Naive thymus-derived CD4-positive, alpha-beta T cell (primary cell): ENCODE measurements at places on chromosomes 7 and 10.

GRCh38 chr10:93074147-93074596 is 479 bp downstream of the CYP26A1 start:
- DNase-seq, result no peak

DNA sequence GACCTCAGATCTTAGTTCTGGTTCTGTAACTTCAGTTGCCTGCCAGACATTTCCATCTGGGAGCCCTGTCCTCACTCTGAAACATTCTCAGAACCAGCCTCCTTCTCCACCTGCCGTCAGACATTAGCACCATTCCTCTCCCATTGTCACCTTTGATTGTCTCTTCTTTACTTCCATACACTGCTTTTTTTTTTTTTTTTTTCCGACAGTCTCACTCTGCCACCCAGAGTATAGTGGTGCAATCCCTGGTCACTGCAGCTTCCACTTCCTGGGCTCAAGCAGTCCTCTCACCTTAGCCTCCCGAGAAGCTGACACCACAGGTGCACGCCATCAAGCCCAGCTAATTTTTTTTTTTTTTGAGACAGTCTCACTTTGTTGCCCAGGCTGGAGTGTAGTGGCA is 21.1 kb upstream of the HIPK2 start:
- DNase-seq, result no peak

DNA sequence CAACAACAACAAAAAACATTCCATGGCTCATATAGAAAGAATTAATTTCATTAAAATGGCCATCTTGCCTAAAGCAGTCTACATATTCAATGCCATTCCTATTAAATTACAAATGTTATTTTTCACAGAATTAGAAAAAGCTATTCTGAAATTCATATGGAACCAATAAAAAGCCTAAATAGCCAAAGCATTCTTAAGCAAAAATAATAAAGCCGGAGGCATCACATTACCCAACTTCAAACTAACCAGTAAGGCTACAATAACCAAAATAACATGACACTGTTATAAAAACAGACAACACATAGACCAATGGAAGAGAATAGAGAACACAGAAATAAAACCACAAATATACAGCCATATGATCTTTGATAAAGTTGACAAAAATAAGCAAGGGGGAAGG is 330.4 kb downstream of the KIF20B start:
- no peak for DNase-seq

DNA sequence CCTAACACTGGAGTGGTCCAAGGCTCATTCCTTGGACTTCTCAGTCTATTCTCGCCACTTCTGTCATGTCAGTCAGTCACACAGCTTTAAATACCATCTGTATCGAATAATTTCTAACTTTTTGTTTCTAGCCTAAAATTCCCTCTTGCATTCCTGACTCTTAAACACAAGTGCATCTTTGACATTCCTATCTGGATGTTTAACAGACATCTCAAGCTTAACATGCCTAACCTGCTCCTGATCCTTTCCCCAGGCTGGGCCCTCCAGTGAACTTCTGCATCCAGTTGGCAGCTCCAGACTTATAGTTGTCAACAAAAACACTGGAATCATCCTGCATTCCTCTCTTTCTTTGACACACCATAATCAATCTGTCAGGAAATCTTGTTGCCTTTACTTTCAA is 4.5 kb upstream of the ABCB4 start:
- DNase-seq, result no peak

DNA sequence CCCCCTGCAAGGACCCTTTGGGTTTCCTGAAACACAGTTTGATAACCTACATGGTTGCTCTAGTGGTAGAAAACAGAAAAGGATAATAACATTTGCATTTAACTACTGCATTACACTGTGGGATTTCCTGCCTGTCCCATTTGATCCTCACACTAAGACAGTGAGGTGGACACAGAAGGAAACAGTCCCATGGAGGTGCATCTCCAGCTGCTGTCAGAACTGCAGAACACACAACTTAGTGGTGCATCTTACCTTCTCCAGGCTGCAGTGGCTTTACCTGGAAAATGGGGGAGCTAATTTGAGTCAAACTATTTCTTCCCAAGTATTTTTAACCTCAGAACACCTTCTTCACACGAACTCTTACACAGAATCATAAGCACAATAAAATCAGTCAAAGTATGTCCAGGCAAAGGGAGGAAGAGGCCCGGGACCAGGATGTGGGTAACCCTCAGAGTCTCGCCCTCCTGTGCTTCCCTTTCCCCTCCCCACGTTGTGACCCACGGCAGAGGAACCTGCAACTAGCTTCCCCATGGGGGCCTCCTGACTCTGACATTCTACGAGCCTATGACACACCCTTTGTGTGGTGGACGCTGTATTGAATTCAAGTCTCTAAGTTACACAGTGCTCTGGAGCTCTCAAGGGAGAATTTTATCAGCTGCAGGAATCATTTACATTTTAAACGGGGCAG is 33.7 kb downstream of the SCRN1 start:
- no peak for DNase-seq

GRCh38 chr10:76759681-76760080 is 877.9 kb downstream of the KCNMA1 start:
- DNase-seq, result no peak

GRCh38 chr7:40098810-40099209 is 35.6 kb downstream of the MPLKIP start:
- no peak for DNase-seq

GRCh38 chr10:13594641-13595040 is 7.9 kb downstream of the PRPF18 start:
- no peak for DNase-seq

DNA sequence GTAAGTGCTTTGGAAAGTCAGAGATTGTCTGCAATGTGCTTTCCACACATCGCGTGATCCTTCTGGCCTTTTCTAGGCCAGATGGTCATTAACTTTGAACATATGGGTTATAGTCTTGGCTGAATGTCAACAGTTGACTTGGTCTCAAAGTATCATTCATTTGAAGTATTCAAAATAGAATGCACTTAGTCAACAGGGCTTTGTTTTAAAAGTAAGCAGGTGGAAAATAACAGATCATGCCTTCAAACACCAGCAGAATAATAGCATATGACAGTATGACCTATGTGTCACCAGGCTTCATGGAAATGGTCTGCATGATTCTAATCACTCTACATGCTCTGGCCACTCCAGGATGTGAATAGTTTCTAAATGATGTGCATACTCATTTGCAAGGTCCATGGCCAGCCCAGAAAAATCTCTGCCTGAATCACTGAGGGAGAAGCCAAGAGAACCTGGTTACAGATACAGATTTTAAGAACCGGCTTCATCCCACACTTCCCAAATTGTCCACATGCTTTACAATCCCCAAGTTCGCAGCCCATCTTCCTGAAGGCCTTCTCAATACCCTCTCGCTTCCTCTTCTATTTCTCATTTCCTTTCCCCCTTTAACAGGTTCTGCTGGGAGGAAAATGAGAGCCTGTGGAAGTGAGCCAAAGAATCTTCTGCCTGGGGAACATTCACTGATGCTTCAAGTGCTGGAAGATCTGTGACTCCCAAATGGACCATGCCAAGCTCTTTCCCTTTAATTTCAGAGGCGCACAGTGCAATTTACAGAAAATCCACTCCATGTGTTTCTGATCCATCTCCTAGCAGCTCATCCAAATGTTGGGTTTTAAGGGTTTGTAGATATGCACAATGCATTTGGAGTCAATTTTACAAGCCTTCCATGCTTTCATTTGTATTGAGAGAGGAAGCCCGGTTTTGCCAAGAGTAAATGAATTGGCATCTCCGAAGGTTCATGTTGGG is 122.8 kb upstream of the GDF10 start:
- no peak for DNase-seq

- DNase-seq, result no peak
These were observed 311.6 kb upstream of the SEMA3A start for GRCh38 chr7:84506151-84506550.

DNA sequence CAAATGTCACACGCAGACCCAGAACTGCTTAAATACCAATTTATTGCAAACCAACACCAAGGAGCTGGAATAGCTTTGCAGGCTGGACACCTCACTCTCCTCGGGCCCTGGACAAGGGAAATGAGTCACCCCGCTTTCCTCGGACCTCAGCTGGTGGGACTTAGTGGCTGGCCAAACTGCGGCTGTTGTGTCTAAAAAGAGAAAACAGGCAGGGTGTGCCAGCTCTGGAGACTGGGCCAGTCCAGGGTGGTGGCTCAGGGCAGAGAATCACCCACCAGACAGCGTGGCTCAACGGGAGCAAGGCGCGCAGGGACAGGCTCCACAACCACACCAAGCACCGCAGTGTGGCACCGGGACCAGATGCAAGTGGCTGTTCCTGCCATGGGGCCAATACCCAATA is 58.2 kb upstream of the CAMK2B start:
- DNase-seq, result no peak

- DNase-seq, result no peak
These were observed 124.2 kb downstream of the TCERG1L start for GRCh38 chr10:131187274-131187673.

DNA sequence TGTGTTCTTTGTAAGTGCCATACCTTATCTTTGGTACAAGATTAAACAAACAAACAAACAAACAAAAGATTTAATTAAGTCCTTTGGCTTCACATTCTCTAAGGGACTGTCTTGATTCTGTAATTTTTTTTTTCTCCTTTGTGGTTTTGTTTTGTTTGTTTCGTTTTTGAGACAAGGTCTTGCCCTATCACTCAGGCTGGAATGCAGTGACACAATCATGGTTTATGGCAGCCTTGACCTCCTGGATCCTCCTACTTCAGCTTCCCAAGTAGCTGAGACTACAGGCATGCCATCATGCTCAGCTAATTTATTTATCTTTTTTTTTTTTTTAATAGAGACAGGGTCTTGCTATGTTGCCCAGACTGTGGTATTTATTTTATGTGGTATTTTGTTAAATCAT is 165.8 kb downstream of the LRRC4 start:
- DNase-seq, result no peak

DNA sequence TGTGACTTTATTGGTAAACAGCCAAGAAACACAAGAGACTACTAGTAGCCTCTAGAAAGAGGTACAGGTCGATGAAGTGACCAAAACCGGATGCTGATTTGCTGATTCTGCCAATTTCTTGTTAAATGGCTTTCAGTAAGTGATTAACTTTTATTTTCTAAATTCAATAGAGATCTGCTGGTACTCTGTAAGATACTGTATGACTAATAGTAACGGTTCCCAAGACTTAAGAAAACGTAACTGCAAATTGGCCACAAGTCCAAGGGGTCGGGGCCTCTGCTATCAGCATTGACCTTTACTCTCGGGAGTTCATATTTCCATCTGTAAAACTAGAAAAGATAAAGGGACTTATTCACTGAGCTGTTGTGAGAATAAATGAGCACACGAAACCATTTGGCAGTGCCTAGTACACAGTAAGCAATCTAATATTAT is 1.4 kb downstream of the FAM3C start:
- DNase-seq, result no peak

DNA sequence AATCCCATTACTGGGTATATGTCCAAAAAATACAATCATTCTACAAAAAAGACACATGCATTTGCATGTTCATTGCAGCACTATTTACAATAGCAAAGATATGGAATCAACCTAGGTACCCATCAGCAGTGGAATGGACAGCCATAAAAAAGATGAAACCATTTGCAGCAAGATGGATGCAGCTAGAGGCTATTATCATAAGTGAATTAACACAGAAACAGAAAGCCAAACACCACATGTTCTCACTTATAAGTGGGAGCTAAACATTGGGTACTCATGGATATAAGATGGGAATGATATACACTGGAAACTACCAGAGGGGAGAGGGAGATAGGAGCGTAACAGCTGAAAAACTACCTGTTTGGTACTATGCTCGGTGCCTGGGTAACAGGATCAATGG is 154.0 kb downstream of the TMEM26 start:
- no peak for DNase-seq

GRCh38 chr10:4069491-4069890 is 284.5 kb upstream of the KLF6 start:
- no peak for DNase-seq

GRCh38 chr10:133110609-133111275 is 23.0 kb downstream of the ADGRA1 start:
- no peak for DNase-seq

- DNase-seq, result no peak
These were observed 45.0 kb upstream of the MGAM2 start for GRCh38 chr7:142066536-142066935.

DNA sequence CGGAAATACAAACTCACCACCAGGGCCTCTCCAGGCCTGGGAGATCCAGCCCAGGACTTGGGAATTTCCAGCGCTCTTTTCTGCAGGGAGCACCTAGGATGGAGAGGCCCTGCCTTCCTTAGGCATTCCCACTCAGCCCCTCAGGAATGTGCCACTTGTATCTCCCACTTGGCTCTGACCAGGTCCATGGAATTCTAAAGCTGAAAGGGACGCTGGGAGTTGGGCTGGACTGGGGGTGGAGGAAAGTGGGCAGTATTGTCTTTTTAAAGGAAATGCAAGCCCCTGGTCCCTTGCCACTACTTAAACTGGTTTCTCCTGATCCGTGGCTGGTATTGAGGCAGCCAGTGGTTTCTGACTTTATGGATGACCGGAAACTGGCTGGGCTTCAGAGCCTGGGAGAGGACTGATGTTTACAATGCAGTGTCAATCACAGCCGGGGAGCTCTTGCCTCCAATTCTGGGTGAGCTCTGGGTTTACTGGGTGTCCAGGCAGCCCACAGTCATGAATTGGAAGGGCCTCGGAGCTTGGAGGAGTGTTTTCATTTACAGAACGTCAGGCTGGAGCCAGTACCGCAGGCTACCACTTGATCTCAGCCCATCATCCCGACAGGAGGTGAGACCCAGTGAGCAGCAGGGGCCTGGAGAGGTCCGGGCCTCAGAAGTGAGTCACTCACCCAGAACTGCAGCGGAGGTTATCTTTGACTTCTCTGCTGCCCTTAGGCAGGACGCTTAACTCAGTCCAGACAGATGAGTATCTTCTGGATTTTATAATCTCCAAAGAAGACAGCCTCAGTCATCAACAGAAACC is 27.3 kb downstream of the AGAP3 start:
- DNase-seq, result no peak

- no peak for DNase-seq
These were observed 33.0 kb downstream of the MAGI2 start for GRCh38 chr7:79420464-79420863.

DNA sequence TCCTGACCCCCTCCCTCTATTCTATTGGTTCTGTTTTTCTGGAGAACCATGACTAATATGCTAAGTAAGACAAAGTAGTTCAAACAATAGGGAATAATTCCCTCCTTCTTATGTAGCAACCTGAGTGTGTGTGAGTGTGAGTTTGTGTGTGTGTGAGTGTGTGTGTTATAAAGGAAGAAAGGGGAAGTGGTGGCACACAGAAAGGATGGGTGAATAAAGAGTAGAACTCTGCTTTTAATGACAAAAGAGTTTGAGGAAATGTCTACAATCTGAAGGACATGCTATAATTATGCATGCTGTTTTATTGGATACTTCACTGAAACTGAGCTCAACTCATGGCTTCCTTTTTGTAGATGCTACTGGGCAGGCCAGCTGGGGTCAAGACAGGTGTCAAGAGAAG is 489.5 kb downstream of the REEP3 start:
- DNase-seq, result no peak

GRCh38 chr7:21020667-21021066 is 234.0 kb upstream of the SP8 start:
- no peak for DNase-seq

- no peak for DNase-seq
These were observed 28.0 kb upstream of the CTTNBP2 start for GRCh38 chr7:117901089-117901797.
